ENCODE measurements at places on chromosomes 4 and X.

- peak; percentile 33 for DNase-seq
Observed at GRCh38 chrX:72269671-72270251, 7.3 kb downstream of the RPS4X start.

GRCh38 chr4:112284166-112284565 lies 1.5 kb downstream of the TIFA start:
- no peak for DNase-seq

DNA sequence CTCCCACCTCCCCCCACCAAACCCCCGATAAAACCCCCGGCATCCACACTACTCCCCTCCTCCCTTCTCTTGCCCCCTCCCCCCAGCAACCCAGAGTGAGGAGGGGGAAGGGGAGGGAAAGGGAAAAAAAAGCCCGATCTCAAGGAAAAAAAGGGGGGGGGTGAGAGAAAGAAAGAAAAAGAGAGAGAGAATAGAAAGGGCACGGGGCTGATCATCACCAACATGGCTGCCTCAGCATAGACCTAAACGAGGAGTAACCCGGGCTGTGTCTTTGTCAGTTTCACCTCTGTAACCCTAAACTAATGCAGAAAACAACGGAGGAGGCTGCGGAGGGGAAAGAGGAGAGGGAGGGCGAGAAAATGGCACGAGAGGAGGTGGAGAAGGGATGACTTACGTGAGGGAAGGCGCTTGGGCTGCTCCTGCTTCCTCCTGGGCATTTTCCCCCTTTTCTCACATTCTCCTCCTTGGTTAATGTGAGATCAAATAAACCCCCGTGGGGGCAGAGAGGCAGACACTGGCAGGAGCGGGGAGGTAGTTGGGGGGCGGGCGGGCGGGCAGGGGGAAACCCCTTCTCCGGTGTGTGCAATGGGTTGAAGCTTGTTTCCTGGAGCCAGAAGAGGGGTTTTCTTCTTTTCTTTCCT lies 532 bp downstream of the ZNF827 start:
- no peak for DNase-seq

GRCh38 chrX:13158911-13159310 lies 114.5 kb upstream of the FAM9C start:
- DNase-seq, result no peak

DNA sequence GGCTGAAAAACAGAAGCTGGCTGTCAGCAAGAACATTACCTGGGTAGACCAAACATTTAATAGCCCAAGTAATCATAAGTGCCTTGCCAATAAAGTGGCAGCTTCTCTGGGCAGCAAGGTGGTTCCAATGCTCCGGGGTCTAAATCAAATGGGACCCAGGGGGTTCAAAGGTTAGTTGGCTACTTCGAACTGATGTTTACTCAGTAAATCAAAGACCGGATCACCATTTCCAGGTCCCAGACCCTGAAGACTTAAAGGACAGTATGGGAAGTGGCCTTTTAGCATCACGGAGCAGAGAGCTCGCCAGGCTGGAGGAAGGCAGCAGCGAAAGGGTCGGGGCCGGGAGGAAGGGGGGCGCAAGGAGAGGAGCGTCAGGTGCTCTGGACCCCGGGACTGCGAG lies 1.0 kb downstream of the SH3KBP1 start:
- no peak for DNase-seq

DNA sequence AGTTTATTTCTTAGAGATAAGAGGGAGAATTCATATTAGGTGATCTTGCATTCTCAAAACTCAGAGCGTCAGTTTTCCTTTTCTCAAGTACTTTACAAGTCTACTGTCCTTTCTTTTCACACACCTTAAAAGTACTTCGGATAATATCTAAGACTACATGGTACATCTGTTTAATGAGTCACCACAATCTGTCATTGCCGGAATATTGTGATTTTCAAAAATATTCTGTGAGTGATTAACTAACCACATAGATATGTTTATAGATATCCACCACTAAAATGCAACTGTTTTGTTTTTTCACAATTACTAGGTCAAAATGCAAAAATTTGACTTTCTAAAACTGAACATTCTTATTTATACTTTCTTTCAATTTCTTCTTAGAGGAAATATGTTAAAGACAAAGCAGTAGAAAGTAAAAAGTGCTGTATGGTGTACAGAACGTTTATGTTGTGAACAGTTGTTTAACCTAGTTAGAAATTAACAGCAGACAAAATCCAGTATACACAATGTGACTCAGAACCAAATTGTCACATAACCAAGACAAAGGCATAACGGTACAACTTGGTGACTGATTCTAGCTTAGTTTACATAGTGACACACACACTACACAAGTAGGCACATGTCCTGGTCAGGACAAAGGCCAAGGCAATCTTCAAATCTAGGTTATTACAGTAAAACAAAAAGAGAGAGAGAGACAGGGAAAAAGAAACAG lies 482.9 kb downstream of the NAF1 start:
- no peak for DNase-seq

DNA sequence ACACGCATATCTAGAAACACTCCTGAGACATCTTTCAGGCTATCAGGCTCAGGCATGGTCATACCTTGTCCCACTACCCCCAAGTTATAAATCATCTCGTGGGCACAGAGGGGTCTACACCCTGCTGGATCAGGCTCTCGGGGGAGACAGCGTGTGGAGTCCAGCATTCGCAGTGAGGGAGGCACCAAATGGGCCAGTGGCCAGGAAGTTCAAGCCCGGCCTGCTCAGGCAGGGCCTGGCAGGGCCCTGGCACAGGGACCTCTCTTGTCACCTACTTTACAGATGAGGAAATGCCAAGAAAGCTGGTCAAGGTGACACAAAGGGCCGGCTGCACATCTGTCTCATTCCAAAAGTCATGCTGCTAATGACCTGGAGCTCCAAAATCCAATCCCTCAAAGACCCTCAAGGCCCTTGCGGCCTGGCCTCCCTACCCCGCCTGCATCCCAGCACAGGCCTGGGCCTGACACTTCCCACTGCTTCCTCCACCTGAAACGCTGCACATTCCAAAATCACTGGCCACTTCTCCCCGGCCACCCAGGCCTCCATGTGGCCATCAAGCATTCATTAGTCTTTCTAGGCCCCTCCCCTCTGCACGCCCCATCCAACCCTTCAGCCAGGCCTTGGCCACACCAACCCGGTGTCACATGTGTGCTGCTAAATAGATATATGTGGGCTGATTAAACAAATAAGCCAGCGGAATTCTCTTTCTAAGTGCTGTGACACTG lies 35.6 kb downstream of the ACOX3 start:
- no peak for DNase-seq

DNA sequence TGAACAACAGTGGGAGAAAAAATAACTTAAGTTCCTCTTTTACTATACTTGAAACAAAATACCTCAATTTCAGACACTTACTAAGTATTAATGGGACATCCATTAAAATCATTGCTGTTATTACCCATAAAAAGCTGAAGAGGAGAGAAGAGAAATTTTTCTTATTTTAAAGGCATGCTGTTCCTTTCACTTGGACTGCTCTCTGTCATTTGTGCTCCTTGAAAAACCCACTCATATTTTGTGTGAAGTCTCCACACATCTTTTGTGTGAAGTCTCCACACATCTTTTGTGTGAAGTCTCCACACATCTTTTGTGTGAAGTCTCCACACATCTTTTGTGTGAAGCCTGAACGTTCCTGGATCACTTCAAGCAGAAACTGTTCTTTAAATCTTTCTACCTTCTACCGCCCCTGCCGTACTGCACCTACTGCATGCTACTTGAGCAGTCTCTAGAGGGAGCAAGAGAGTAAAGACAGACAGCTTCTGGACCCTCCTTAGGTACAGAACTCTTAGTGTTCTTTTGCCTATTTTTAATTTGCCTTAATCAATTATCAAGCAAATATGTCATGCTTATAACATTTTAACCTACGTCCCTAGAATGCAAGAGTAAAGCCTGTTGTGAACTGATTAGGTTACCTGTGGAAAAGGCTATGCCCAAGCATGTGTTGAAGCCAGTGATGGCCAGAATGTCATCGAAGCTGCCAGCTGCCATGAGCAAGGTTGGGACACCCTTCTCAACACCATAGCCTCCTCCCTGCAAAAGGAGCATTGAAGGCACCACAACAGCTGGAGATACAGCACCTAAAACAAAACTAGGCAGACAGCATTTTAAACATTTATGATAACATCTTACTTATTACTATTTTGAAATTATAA lies 27.1 kb upstream of the SLC9B1 start:
- no peak for DNase-seq

DNA sequence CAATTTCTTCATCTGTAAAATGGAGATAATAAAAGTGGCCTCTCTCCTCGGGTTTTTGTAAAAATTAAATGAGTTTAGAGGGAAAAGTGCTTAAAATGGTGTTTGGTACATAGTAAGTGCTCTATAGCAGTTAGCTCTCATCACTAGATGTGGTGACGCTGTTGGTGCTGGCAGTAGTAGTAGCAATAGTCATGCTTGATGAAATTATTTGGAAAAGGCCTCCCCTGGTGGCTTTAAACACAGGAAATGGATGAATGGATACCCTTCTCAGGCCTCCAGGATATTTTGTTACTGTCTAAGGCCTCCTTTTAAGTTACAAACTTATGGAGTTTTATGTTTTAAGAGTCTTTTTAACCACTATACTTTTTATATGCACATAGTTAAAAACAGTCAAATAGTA lies 142.9 kb downstream of the CBR4 start:
- no peak for DNase-seq

DNA sequence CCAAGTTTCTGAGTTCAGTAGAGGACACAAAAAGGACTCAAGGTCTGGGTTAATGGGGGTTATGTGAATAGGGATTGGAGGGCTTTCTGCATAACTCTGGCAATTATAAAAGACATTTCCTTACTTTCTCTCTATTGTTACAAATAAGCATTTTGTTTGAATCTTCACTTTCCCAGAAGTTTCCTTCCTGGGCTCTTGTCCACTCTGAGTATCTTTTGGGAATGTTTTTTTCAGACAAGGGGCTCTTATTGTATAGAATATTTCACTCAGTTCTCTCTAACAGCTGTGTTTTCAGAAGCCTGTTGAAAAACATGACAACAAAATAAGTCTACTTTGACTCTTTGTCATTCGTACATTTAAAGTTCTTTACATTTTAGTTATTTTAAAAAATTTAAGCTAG lies 57.6 kb upstream of the MAP9 start:
- no peak for DNase-seq

GRCh38 chrX:110755061-110755460 lies 40.6 kb downstream of the CHRDL1 start:
- no peak for DNase-seq

DNA sequence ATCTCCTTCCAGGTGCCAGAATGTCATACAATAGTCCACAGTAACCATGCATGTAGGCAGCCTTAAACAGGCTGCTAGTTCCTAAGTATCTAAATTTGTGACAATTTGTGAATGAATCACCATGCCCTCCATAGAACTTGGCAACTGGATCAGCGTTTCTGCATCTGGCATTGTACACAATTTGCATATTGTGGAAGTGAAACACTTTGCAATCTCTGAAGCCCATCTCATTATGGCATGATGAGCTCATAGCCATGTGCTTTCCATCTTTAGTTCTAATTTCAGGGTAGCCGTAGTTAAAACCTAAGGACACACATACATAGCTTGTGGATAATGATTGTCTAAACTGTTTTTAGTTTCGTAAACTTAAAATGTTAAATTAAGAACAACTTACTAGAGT lies 573.6 kb downstream of the PPP4R3C start:
- no peak for DNase-seq

DNA sequence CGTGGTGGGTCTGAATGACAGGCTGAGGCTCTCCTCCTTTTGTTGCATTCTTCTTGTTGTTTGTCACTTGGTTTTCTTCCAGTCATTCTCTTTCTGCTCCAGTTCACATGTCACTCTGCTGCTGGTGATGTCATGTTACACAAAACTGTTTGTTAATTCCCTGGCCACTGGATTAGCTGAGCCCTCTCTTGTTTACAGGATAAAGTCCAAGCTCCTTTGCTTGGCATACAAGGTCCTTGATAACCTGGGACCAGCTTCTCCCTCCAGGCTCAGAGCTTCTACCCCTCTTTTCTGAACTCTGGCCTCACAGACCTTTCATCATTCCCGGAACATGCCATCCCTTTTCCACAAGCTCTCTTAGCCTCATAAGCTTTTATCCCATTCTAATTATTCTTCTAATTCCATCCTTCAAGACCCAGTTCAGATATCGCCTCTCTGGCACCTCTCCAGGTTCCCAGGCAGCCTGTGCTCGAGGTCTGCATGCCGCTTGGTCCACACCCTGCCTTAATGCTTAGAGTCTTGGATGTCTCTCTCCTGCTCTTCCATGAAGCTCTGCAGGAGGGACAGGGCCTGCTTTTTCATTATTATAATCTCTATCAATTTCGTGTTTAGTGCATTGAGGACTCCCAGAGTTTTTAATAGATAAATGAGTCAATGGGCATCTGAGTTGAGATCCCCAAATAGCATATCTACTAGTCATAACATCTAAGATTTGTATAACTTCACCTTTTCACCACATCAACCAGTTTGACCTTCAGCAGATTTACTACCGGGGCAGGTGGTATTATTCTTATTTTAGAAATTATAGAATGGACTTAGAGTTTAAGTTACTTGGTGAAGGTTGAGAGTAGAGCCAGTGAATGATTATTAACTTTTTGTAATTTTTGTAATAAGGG lies 98.7 kb downstream of the TMEM131L start:
- DNase-seq, result no peak

GRCh38 chr4:140174543-140174942 lies 20.6 kb upstream of the MAML3 start:
- DNase-seq, result no peak

DNA sequence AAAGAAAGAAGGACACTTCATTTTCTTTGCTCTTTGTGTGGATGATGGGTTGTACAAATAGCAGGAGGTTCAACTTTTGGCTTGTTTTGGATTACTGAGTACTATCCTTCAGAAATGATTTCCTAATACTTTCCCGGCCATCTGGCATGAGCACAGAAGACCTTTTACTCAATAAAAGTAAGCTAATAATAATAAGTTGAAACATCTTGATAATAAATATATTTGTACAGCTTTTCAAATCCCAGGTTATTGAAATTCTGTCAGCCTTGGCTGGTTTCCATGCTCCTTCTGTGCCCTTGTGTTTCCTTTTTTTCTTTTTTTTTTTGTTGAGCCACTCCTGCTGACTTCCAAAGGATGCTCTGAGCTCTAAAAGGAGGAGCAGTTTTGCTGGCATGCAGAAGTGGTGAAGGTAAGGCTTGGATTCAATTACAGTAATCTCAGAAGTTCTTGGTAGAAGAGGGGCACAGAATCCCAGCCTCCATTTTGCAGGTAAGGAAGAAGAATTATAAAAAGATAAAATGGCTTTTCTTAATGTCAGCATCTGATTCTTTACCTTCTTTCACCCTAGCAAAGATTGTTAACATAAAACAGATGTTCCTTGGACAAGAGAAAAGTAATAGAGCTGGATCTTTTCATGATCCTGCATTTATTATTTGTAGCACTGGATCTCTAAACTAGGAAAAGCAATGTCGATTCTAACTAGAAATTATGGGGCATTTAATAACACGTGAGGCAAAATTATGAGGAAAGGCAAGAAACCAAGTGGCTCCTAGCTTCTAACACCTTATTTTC lies 31.9 kb downstream of the REPS2 start:
- no peak for DNase-seq

GRCh38 chr4:141387299-141387698 lies 166.6 kb downstream of the ZNF330 start:
- no peak for DNase-seq

- DNase-seq, result no peak
Observed at GRCh38 chr4:30208731-30209435, 511.3 kb upstream of the PCDH7 start.

GRCh38 chr4:7817877-7818398 lies 121.7 kb downstream of the AFAP1 start:
- no peak for DNase-seq
